Mammary epithelial cell (primary cell): ENCODE measurements at places on chromosomes 5 and 9.

DNA sequence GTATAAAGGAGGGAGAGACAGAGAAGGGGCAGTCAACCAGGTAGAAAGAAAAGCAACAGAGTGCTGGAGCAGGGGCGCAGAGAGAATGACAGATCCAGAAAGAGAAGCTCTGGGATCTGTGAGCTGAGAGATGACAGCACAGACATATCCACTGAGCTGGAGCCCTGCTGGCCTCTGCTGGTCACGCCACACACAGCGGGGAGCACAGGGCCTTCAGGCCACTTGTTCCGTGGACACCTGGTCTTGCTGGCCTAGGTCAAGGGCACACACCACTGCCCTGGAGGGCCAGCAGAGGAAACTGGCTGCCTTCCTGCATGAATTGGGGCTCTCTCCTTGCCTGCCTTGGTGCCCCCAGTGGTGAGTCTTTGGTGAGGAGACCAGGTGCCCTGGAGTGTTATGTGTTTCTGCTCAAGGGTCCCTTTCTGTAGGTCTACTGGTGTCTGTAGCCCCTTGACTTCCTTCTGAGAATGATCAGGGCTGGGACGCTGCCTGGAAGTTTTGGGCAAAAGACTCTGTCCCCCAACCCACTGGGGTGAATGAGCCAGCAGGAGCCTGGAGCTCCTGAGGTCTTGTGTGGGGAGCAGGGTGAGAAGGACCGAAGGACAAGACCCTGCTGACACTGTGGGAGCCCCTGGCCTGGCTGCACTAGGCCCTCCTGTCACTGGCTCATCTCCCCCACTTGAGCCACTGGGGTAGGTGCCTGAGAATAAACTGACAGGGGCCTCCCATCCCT, 59.2 kb upstream of the ADAMTS2 start:
- DNase-seq = no peak

DNA sequence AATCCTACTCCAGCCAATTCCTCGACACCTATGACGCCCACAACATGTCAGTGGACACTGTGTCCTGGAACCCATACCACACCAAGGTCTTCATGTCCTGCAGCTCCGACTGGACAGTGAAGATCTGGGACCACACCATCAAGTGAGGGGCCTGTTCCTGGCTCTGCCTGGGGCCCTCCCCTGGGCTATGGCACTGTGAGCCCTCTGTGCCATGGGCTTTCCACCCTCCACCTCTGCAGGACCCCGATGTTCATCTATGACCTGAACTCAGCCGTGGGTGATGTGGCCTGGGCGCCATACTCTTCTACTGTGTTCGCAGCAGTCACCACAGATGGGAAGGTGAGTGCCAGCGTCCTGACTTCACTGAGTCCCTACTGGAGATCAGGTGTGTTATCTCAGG, 8.4 kb downstream of the ENHO start:
- no peak for DNase-seq

- DNase-seq = no peak
Observed at GRCh38 chr5:10832987-10833386, 72.0 kb upstream of the DAP start.

DNA sequence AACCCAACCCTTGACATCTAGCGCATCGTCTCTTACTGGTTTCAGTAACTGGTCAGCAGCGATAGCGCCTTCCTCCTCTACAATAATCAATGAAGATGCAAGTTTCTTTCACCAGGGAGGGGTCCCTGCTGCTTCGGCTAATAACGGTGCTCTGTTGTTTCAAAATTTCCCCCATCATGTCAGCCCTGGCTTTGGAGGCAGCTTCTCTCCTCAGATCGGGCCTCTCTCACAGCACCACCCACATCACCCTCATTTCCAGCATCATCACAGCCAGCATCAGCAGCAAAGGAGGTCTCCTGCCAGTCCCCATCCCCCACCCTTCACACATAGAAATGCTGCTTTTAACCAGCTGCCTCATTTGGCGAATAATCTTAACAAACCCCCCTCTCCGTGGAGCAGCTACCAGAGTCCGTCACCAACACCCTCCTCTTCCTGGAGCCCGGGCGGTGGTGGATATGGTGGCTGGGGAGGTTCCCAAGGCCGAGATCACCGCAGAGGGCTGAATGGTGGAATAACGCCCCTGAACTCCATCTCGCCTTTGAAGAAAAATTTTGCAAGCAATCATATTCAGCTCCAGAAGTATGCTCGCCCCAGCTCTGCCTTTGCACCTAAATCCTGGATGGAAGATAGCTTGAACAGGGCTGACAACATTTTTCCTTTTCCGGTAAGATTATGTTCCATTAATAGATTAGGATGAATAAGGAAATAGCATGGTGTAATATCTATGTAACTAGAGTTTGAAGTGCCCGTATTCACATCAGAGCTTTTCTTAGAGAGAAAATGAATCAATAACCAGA, 2.2 kb downstream of the CPEB4 start:
- no peak for DNase-seq

GRCh38 chr5:78766412-78766762, 117.8 kb upstream of the LHFPL2 start:
- DNase-seq = no peak

- no peak for DNase-seq
Observed at GRCh38 chr5:172474293-172474692, 20.0 kb upstream of the SH3PXD2B start.

GRCh38 chr5:95864456-95864855, 41.9 kb upstream of the GLRX start:
- DNase-seq = no peak

- no peak for DNase-seq
Observed at GRCh38 chr9:92608241-92608908, 61.6 kb downstream of the IPPK start.
